Inflammatory macrophage treated with lipopolysaccharide for 4 hours (primary cell): ENCODE measurements at places on chromosomes 4 and X.

DNA sequence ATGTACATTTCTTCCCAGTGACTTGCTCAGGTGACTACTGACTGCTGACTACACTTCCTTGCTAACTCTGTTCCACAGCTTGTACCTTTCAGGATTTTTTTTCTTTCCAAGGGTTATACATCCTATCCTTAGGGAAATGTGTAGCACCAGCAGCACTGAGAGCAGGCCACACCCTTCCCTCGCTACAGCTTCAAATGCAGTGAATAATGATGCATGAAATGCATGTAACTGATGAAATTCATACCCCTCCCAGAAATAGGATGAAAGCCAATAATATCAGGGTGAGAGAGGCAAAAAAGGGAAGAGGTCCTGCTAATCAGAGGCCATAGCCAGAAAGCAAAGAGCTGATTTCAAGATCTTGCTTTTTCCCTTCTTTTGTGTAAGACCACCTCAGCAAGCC is 6.2 kb upstream of the FGF16 start:
- DNase-seq, result no peak

DNA sequence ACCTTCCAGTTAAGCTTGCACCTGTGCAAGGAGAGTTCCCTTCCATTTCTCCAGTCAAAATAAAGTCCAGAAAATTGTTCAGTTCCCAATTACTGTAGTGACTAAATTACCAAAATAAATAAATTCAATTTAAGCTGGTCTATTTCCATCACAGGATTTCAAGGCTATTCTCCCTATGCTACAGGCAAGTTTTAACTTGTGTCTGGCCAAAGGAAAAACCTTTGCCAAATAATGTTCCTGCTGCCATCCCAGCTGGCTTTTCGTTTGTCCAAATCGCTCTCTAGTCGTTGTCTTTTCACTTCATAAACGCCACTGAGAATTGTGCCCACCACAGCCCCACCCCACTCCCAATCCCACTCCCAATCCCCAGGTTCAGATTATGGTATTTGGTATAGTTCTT is 2.4 kb downstream of the KCTD8 start:
- no peak for DNase-seq

GRCh38 chr4:162343967-162344366 is 180.2 kb upstream of the FSTL5 start:
- DNase-seq, result no peak

DNA sequence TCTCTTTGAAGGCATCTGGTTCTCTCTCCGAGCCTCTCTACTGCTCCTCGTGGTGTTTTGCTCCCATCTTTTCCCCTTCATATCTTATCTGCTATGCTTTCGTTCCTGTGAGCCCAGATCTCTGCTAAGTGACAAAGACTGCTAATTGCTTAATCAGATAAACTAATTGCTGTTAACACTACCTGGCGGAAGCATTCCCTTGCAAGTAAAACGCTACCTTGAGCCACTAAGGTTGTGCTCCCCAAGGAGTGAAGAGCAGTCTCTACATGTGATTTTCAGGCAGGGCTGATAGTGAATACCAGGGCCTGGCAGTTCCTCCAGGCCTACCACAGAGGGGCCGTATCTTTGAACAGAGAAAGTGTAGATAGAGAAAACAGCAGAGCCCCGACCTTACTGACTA is 244.0 kb upstream of the GATB start:
- DNase-seq, result no peak

GRCh38 chr4:185693548-185694215 is 118.3 kb downstream of the SORBS2 start:
- peak; percentile 48 for DNase-seq

DNA sequence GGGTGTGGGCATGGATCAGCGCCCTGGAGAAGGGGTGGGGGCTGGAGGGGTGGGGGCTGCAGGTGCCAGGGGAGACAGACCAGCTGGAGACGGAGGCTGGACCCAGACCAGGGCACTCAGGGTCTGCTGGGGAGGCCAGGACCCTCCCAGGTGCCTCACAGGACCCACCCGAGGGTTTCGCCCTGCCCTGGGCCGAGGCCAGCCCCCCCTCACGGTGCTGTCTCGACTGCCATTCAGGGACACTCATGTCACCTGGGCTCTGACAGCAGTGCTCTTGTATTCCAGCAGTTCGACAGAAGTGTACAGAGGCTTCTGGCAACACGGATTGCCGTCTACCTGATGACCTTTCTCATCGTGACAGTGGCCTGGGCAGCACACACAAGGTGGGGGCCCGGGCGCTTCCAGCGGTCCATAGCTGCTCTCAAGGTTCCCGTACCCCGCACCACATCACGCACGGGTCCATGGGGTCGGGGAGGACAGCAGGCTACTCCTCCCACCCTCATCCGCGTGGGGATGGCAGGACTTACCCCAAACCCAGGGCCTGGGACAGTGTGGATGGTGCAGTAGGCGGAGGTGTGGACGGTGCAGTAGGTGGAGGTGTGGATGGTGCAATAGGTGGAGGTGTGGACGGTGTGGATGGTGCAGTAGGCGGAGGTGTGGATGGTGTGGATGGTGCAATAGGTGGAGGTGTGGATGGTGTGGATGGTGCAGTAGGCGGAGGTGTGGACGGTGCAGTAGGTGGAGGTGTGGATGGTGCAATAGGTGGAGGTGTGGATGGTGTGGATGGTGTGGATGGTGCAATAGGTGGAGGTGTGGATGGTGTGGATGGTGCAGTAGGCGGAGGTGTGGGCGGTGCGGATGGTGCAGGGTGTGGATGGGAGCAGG is 18.1 kb downstream of the TMEM175 start:
- no peak for DNase-seq

- no peak for DNase-seq
Measured at GRCh38 chr4:36747277-36748129, 466.1 kb downstream of the DTHD1 start.

GRCh38 chr4:25927361-25928195 is 13.6 kb downstream of the SMIM20 start:
- DNase-seq, result peak; percentile 56

- DNase-seq, result no peak
Measured at GRCh38 chr4:120819805-120820437, 102.6 kb downstream of the PRDM5 start.

DNA sequence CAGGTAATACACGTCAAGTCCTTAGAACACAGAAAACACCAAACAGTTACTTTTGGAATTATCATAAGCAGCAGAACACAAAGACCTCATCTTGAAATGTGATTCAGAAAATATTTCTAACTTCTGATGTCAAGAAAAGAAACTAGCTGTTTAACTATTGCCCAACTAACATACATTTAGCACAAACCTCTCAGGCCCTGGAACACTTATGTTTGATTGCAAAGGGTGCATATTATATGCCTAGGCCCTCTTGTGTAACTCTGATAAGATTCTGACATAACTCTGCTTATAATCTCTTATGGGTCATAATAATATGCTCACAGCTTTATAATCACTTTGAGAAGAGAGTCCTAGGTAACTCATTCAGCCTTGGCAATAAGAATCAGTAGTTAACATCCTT is 62.6 kb downstream of the TBC1D9 start:
- DNase-seq, result no peak

DNA sequence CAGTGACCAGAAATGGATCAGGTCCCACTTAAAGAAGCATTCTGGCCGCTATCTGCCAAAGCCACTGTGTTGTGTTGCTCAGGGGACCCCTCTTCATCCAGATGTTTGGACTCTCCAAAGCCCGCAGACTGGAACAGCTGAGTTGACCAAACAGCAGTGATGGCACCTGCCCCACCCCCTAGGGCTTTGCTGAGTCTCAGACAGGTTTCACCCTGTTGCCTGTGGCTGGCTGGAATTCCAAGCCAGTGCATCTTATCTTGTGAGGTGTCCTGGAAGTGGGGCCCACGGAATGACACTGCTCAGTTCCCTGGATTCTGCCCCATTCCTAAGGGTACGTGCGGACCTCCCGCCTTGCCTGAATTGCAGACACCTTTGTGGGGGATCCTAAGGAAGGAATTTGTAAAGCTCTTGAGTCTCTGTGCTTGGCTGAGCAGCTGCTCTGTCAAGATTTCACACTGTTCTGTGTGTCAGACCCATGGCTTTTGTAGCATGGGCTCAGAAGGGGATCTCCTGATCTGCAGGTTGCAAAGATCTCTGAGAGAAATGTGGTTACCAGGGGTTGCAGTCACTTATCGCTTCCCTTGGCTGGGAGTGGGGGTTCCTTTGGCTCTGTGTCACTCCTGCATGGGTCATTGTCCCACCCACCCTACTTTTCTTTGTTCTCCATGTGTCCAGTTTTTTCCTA is 1707.9 kb upstream of the PCDH10 start:
- DNase-seq, result no peak

- DNase-seq, result no peak
Measured at GRCh38 chrX:124940531-124940930, 379.1 kb upstream of the TEX13C start.

- no peak for DNase-seq
Measured at GRCh38 chr4:65624651-65625050, 45.6 kb downstream of the EPHA5 start.

GRCh38 chr4:149008415-149009025 is 566.3 kb upstream of the NR3C2 start:
- no peak for DNase-seq

- DNase-seq, result peak; percentile 64
Measured at GRCh38 chrX:44903830-44904530, 31.0 kb downstream of the KDM6A start.

DNA sequence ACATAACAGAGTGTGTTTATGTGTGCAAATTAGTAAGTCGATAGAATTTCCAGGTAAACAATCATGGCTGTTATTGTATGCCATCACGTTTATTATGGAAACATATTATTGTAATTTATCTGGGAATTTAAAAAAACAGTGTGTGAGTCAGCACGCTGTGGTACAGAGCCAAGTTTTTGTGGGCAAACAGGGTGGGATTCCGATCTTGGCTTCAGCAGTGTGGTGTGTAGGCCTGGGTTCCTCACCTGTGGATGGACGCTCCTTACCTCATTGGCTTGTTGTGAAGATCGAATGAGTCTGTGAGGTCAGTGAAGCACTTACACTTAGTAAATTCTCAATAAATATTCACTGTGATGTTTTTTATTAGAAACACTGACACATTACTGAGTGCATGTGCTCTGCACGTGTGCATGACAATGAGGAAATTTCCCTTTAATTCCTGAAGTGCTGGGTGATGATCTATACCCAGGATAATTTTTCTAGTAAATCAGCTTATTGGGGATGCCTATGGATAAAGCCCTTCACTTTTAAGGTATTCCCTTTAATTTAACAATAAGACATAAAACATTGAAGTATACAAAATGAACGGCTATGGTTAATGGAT is 36.4 kb downstream of the SLIT2 start:
- no peak for DNase-seq

GRCh38 chr4:13007802-13008470 is 476.2 kb downstream of the RAB28 start:
- DNase-seq, result no peak

DNA sequence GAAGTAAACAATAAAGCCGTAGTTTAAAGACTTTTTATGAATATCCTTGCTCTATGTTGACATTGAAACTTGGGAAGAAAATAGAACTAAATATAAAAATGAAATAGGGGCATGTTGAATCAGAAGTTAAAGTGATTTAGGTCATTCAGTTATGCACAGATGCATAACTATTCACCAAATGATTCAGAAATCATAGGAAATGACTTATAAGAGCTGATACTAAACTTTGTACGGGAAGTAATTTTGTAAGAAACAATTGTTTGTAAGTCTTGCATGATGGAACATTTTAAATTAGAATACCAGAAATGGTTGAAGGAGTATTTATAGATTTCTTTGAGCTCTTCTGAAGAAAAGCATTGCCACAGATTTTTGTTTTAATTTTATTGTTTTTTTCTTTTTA is 246.5 kb downstream of the CPE start:
- no peak for DNase-seq

GRCh38 chr4:46870411-46870810 is 38.6 kb downstream of the COX7B2 start:
- DNase-seq, result no peak

DNA sequence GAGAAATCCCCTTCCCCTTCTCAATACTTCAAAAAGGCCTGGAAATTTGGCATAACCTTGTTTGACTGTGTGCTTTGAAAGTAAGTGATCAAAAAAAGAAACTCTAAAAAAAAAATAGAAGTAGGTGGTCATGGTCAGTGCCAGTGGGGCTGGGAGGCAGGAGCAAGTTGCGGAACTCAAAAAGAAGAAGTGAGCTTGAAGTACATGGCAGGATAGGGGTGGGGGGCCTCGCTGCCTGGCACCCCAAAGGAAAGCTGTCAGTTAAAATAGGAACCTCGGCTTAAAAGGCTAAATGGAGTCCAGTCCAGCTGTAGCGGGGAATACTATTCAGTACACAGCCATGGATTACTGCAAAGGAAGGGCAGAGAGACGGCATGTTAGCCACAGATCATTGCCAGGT is 12.2 kb upstream of the NKRF start:
- peak; percentile 42 for DNase-seq

DNA sequence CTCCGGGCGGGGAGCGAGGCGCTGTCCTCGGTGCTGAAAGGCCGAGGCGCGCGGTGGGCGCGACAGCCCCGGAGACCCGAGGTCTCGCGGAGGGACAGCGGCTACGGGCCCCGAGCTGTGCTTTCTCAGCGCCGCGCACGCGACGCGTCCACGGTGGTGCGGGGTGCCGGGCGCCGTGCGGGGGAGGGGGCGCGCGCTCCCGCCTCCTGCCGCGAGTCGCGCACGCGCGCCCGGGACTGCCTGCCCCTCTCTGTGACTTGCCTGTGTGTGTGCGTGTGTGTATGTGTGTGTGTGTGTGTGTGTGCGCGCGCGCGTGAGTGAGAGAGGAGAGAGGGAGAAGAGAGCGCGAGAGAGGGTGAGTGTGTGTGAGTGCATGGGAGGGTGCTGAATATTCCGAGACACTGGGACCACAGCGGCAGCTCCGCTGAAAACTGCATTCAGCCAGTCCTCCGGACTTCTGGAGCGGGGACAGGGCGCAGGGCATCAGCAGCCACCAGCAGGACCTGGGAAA is at the start of gene GRIA2:
GRIA2 (plus strand) TSS at position 358 of the 511 bp plus-strand sequence. CDS start 315 bp downstream, outside the sequence.
- DNase-seq, result peak; percentile 7

DNA sequence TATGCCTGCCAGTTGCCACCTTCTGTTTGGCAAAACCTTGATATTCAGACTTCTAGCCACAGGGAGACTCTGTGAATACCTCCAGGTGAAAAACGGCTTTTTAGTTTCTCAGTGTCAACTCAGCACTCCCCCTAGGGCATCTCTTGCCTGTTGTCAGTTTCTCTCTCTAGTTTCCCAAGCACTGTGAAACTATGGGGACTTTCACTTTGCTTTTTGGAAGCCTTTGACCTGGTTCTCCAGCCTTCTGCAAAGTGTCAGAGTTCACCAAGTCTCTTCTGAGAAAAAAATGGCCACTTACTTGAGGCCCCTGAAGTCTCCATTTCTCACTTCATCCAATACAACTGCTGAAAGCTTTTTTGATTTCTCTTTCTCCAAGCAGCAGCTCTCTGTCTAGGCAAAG is 521.5 kb downstream of the INPP4B start:
- no peak for DNase-seq

DNA sequence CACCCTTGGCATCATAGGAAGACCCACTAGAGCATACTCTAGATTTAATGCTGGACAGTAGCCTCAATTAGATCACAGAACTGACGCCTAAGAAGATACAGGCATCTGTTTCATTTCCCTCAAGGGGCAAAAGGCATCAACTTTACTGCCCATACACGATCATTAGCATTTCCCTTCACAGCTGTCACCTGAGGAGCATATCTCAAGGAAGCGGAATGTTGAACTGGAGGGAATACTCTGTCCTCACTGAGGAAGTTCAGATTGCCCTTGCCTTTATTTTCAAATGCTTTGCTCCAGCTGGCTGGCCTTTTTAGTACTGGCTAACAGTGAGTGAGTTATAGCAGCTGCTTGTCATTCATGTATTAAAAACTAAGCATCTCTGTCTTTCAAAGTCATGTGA is 508.4 kb upstream of the GALNT7 start:
- no peak for DNase-seq

- no peak for DNase-seq
Measured at GRCh38 chr4:174214101-174214878, 69.2 kb downstream of the FBXO8 start.
